ENCODE measurements at places on chromosomes 5 and 9.

- no peak for DNase-seq
Measured at GRCh38 chr9:25177858-25178257, 500.4 kb downstream of the TUSC1 start.

- DNase-seq, result no peak
Measured at GRCh38 chr5:84080908-84081307, 303.8 kb downstream of the EDIL3 start.

DNA sequence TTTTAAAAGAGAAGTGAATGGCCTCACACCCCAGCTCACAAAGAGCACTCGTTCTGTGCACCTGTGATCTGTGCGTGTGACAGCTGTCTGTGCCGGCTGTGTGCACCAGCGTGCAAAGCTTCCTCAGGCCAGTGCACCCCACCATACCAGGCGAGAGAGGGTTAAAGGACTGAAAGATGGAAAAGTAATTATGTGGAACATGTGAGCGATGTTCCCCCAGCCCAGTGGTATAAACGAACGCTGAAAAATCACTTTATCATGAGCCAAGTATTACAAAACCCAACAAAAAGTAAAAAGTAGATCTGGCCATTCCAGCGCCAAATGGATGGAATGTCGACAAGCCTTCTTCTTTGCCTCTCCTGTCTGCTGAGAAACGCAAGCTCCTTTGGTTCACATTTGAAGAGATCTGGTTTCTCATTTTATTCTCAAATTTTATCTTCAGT lies 53.7 kb downstream of the IPPK start:
- no peak for DNase-seq

DNA sequence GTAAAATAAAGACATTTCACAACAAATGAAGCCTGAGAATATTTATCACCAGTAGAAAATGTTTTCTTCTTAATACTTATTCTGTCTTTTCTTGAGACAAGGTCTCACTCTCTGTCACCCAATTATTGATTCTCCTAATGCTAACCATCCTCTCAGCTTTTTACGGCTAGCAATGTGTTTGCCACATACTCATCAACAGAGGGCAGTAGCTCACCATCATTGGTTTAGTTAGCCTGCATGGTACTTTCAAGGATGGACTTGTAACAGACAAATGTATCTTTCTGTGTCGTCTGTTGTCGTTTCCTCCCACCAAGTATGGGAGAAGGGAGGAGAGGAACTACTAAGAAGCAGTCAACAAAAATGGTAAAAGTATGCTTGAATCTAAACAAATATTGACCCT lies 5.9 kb upstream of the ACO1 start:
- no peak for DNase-seq

GRCh38 chr9:119792242-119792641 lies 423.0 kb upstream of the BRINP1 start:
- DNase-seq, result no peak

DNA sequence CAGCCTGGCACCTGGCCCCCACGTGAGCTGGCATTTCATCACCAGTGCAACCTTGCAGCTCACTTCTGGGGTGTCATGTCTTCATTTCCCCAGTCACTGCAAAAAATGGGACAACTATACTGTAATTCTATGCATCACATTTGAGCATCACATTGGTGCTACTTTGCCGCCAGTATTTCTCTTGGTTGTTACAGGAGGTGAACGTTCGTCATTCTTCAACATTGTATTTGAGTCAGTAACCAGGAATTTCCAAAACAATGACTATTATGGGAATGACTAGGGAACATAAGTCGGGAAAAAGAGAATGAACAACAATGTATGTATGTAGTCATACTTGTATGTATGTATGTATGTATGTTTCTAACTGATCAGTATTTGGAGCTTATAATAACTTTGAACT lies 1278.0 kb downstream of the EFNA5 start:
- no peak for DNase-seq

GRCh38 chr5:1745123-1745795 lies 54.4 kb downstream of the MRPL36 start:
- DNase-seq, result no peak

DNA sequence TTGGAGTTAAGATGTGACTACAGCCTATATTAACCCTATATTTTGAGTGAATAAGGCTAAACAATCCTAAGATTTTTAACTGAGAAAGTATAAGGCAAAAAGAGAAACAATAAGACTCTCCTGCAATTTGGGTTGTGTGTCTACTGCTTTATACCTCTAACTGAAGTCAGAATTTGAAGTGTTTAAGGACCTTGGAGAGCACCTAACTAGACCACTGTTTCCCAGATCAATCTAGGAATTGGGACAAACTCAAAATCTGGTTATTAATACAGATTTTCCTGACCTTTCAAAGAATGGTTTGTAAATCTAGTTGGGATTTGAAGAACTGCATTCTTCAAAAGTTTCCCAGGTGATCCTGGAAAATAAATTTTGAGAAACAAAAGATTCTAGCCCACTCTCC lies 42.1 kb downstream of the GABRA1 start:
- no peak for DNase-seq

DNA sequence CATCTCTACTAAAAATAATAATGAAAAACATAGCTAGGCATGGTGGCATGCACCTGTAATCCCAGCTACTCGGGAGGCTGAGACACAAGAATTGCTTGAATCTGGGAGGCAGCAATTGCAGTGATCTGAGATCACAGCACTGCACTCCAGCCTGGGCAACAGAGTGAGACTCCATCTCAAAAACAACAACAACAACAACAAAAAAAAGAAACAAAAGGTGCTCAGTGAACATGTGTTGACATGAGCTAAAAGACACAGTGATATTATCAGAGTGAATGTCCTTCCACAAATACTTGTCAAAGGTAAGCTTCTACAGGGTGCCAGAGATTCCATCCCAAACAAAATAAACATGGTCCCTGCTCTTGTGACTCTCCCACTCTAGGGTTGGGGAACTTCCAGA lies 75.2 kb upstream of the LMX1B start:
- DNase-seq, result no peak

DNA sequence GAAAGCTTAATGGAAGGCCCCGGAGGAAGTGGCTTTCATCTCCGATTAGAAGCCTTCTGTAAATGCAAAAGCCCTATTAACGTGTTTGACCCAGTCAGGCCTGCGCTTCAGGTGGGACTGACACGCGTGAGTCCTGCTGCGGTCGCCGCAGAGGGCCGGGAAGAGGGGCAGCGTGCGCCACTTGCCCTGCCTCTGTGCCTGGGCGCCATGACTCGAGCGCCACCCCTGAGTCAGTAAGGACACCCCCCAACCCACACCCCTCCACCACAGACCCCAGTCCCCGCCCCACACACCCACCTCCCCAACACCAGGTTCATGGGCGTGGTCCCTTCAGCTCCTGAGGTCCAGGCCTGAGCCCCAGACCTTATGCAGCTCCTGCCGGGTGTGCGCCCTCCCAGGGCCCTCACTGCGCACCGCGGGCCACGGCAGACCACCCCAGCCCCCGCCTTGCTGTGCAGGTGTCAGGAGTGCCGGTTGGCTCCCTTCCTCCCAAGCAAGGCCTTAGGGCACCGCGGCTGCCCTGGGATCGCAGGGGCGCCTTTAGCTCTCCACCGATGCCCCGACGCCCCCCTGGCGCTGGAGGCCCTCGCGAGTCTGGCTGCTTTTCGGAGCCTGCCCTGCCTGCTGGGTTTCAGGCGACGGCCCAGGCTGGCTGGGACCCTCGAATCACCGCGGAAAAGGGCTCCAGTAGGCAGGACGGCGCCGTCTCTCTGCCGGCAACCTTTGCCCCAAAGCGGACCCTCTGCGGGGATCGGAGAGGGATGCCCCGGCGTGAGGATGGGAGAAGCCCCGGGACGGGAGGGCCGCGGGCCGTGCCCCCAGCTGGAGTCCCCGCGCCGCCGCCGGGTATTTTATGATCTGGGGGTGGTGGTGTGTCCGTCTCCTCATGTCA lies 625 bp upstream of the OLFM1 start:
- no peak for DNase-seq

- DNase-seq, result no peak
Measured at GRCh38 chr9:137325799-137326198, 23.7 kb upstream of the NRARP start.

DNA sequence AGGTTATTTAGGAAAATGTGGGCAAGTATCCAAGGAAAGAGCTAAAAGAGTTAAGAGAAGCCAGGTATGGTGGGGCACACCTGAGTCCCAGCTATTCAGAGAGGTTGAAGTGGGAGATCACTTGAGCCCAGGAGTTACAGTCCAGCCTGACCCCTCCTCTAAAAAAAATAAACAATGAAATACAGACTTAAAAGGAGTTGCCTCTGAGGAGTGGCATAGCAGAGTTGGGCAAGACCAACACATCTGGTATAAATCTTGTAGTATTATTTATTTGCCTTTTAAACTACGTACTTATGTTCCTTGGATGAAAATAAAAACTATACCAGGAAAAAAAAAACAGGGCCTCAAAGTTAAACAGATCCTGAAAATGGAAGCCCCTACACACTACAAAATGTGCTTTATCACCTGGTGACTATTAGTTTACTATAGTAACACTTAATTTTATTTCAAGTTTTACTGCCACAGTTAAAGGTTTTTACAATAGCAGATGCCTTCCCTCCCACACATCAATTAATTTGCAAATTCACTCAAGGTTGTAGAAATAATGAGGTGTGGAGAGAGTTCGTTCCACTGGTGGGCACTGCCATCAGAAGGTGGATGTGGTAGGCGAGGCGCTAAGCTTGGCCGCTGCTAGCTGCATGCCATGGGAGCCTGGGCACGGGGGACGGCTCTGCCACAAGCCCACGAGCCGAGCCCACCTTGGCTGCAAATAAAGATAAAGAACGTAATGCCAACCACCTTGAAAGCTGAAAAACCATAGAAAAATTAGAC lies 48.0 kb downstream of the MED27 start:
- no peak for DNase-seq

DNA sequence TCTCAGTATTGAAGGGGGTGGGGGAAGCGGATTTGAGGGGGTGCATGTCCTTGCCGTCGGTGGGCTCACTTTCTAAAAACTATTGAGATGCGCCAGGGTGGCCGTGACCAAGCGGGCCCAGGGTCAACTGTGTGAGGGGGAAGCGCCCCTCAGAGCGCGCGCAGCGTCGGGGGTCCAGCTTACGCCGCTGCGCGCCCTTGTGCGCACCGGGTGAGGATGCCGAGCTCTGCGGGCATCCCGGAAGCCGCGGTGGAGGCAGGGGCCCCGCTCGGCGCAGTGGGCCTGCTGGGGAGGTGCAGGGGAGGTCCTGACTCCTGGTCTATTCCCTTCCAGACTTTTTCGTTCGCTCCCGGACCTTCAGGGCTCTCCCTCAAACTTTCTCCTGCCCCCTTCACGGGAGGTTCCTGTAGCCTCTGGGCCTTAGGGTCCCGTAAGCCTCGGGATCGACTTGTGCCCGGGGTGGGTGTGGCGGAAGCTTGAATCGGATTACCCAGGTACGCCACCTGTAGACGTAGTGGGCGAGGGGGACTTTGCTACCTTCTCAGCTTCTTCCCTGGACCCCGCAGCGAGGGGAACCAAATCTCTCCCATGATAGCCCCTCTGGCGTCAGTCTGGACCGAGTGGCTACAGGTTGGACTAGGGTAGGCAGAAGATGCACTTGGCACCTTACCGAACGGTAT lies 2.5 kb upstream of the PRDM6 start:
- no peak for DNase-seq

GRCh38 chr5:96716716-96717115 lies 54.5 kb downstream of the CAST start:
- DNase-seq, result no peak

- DNase-seq, result no peak
Measured at GRCh38 chr5:10527281-10527950, 36.5 kb upstream of the ANKRD33B start.

DNA sequence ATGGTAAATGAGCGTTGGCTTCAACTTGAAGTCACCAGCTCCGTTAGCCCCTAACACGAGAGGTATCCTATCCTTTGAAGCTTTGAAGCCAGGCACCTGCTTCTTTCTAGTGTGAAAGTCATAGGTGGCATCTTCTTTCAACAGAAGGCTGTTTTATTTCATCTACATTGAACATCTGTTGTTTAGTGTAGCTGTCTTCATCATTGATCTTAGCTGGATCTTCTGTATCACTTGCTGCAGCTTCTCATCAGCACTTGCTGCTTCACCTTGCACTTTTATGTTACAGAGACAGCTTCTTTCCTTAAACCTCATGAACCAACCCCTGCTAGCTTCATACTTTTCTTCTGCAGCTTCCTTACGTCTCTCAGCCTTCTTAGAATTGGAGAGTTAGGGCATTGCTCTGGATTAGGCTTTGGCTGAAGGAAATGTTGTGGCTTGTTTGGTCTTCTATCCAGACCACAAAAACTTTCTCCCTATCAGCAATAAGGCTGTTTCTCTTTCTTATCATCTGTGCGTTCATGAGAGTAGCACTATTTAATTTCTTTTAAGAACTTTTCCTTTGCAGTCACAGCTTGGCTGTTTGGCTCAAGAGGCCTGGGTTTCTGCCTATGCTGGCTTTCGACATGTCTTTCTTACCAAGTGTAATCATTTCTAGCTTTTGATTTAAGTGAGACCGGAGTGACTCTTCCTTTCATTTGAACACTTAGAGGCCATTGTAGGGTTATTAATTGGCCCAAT lies 47.2 kb downstream of the PCSK5 start:
- DNase-seq, result no peak

GRCh38 chr9:120410925-120411501 lies 169.0 kb downstream of the CDK5RAP2 start:
- no peak for DNase-seq

- no peak for DNase-seq
Measured at GRCh38 chr5:95060098-95060497, 224.8 kb downstream of the MCTP1 start.

- DNase-seq, result no peak
Measured at GRCh38 chr9:132126680-132127236, 35.1 kb upstream of the NTNG2 start.

DNA sequence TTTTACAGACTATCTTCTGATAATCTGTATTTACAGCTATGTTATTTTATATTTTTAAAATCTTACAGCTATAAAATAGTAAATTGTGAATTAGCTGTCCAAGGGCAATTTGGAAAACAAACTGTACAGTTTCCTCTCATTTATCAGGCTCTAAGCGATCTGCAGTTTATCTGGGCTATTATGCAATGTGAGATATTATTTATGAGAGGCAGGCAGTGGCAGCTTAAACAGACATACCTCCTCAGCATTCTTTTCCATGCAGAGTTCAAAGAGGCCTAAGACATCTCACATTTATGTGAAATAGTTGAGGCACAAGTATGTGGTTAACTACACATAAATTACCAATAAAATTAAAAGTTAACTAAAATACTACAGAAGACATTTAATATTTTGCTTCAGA lies 10.2 kb downstream of the NIPSNAP3B start:
- DNase-seq, result no peak

- no peak for DNase-seq
Measured at GRCh38 chr9:110059461-110059860, 148.5 kb downstream of the C9orf152 start.

- DNase-seq, result no peak
Measured at GRCh38 chr9:137173796-137174664, 2.2 kb upstream of the TMEM210 start.

GRCh38 chr5:115939059-115939458 lies 23.2 kb upstream of the LVRN start:
- no peak for DNase-seq

DNA sequence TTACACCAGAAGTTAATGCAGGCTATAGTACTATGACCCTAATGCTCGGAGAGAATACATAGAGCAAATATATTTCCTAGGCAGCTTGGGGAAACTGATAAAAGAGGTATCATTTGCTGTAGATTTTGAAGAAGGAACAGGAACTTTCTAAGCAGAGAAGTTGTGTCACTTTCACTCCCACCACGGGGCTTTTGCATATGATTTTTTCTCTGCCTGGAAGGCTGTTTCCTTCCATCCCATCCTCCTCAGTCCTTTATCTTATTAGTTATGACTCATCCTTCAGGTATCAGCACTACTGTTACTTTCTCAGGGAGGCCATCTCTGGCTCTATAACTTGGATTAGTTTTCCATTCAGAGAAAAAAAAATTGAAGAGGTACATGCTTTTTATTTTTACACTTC lies 2006.1 kb upstream of the WWC1 start:
- DNase-seq, result no peak

- no peak for DNase-seq
Measured at GRCh38 chr5:40404613-40405012, 275.1 kb upstream of the PTGER4 start.
